ENCODE measurements at places on chromosomes 7 and 10.

DNA sequence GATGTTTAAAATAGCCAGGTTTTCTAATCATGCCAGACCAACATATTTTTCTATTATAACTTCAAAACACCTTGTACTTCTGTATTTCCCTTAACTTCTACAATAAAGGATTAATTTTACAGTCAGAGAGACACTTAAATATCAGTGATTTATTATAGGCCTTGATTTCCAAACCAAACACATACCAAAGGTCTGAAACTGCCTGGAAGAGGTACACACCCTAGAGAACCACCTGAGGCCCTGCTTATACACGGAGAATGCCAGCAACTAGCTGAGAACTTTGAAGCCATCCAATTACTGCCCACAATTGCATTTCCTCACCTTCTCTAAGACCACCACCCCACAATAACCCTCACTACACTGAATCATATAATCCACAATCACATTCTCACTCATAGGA, 4.9 kb downstream of the CCDC6 start:
- no peak for DNase-seq

GRCh38 chr7:120278773-120279172, 5.8 kb downstream of the KCND2 start:
- DNase-seq = no peak

DNA sequence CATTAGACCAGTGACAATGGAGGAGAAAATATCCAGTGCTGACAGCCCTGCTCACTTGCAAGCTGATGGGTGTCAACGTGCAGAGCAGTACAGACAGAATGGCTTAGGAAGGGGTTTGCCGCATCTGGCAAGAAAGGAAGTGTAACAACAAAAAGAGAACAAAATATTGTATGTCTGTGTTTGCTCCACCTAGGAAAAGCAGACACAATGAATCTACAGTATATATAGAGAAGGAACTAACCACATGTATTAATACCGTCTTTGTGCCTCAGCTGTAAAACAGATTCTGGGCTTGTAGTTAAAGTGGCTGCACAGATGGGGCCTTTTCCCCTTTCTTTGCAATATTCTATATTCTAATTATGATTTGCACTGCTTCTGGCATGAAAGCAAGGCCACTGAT, 281.1 kb upstream of the MEOX2 start:
- no peak for DNase-seq

GRCh38 chr10:72386916-72387586, 32.3 kb upstream of the DNAJB12 start:
- no peak for DNase-seq

DNA sequence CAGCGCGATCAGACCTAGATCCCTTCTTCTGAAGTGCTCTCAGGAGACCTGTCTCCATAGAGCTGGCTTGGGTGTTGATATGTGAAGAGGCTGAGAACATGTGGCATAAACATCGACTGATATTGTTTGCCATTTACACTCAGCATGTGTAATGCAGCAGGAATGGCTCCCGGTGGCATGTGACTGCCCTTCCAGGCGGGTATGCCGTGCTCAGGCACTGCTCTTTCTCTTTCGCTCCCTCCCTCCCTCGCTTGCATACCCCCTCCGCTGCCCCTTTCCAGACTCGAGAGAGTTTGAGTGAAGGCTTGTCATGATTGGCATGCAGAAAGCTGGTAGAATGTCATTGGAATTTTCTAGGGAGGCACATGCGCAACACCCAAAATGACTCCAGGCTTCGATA, 107.3 kb upstream of the PDCD4 start:
- no peak for DNase-seq

GRCh38 chr10:4812046-4812445, 14.0 kb upstream of the AKR1E2 start:
- no peak for DNase-seq

DNA sequence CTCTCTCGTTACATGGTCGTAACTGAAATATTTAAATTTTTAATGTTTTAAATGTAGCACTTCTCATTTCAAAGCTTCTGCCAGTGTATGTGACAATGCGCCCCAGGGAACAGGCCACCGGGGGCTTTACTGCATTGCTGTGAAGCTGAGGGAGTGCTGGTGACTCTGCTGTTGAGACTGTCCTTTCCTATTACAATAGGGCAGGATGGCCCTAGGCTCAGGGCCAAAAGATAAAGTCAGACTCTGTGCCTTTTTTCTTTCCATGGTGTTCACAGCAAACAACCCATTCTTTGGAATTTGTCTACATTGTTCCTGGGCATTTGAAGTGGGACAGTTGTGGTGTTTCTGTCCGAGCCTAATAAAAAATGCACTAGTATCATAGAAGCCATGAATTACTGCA, 107.3 kb downstream of the GALNT11 start:
- DNase-seq = no peak

- no peak for DNase-seq
Measured at GRCh38 chr10:14798636-14799035, 23.9 kb upstream of the FAM107B start.

DNA sequence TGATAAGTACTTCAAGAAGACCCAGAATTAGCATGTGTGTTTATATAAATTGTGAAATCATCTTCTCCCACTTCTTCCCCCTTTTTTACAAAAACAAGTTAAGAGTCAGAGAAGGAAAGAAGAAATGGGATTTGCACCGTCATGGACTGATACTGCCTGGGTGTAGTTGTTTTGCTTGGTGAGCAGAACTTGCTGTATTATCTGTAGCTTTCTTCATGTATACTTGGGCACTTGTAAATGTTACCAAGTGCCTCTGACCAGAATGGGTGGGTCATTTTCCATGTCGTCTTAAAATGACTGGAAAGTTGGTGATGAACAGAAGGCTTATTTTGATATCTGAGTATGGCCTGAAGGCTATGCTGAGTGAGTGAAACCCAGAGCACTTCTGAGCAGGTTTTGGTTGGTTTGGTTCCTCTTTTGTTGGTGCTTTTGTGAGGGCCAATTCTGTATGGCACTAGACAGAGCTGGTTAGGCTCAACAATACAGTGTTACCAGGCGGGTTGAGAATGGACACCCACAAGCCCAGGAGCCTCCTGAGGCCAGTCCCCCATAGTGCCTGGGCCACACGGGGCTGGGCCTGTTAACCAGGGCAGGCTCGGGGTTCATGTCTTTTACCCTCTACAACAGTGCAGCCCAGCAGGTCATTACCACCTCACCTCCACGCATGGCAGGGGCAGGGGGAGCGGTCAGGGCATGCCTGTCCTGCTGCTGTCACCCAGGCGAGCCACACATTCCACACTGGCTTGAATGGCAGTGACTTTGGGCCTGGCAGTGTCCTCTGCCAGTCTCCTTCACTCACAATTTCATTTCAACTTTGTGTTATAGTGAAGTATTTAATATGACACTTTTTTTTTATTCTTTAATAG, 115.1 kb downstream of the CCNY start:
- DNase-seq = no peak

- no peak for DNase-seq
Measured at GRCh38 chr10:102579328-102579727, 65.0 kb upstream of the TRIM8 start.

- no peak for DNase-seq
Measured at GRCh38 chr10:121469797-121470606, 128.2 kb downstream of the FGFR2 start.

DNA sequence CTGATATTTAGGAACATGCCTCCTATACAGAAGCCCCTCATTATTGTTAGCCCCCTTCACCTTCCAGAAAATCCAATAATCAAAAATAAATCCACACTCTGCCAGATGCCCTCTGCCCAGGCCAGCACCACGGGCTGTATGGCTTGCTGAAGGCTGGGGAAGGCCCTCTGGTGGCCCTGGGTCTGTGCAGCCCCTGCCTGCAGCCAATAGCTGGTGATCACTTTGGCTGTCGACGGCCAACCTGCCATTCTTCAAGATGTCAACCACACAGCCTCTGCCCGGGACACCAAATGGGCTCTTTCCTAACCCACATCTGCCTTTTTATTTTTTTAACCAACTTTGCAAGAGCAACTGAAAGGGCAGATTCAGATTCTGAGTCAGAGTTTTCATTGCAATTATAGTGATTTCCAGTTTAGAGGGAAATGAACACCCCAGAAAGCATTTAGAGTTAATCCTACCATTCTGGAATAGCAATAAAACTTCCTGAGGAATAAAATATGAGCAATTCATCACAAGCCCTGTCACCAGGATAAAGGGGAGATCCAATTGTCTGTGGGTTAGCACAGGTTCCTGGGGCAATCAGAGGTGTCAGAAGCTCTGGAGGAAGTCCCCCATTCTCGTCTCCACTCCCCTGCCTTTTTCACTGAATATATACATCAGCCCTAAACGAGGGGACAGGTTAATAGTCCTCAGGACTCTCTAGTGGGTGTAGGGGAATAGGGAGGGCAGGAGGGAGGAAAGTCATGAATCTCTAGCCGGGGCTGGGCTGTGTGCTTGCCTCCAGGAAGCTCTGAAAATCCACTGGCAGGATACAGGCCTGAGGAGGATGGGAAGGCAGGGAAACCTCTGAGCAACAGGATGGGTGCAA, 211.3 kb downstream of the GRID1 start:
- DNase-seq = no peak

DNA sequence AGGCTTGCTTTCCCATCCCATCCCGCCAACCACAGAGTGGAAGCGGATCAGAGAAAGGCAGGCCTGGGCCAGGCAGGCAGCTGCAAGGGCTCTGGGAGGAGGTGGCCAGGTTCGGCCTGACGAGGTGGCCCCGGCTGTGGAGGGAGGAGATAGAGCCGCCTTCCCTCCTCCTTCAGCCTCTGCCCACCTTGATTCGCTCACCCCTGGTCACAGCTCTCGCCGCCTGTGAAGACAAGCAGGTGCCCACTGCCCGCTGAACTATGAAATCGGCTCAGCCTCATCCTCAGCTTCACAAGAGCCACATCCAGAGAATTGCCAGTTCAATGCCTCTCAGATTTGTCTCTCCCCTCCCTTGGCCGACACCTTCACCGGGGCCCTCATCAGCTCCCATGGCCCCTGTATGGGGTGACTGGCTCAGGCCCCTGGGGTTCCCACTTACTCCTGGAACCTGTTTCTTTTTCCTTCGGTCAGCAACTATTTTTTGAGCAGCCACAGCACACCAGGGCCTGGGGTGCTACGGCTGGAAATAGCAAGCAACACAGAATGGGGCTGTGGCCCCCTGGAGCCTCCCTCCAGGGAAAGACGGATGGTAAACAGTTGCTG, 80.0 kb upstream of the CHST15 start:
- DNase-seq = no peak

GRCh38 chr7:47537716-47538675, 43.9 kb downstream of the TNS3 start:
- DNase-seq = no peak

GRCh38 chr10:12489806-12490205, 140.5 kb downstream of the CAMK1D start:
- DNase-seq = no peak

- no peak for DNase-seq
Measured at GRCh38 chr10:20954519-20954918, 57.4 kb upstream of the NEBL start.

DNA sequence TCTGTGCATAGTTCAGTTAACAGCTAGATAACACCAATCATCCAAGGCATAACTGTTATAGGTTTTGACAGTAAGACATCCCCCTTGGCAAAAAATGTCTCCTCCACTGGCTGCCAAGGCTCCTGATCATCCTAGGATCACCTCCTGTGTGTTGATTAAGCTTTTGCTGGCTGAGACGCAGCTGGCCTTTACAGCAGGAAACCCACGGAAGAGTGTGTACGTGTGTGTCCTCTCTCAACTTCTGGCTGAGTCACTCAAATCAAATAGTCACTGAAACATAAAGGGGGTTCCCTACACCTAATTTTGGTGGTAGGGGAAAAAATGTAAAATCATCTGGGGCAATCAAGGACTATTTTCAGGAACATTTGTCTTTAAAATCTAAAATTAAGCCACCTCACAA, 208.8 kb downstream of the CTNNA3 start:
- DNase-seq = no peak

GRCh38 chr10:43114088-43114742, 24.0 kb upstream of the CSGALNACT2 start:
- DNase-seq = no peak

GRCh38 chr7:36227223-36227622, 74.2 kb downstream of the EEPD1 start:
- DNase-seq = no peak

GRCh38 chr10:97069576-97070362, 116.0 kb downstream of the SLIT1 start:
- DNase-seq = no peak

DNA sequence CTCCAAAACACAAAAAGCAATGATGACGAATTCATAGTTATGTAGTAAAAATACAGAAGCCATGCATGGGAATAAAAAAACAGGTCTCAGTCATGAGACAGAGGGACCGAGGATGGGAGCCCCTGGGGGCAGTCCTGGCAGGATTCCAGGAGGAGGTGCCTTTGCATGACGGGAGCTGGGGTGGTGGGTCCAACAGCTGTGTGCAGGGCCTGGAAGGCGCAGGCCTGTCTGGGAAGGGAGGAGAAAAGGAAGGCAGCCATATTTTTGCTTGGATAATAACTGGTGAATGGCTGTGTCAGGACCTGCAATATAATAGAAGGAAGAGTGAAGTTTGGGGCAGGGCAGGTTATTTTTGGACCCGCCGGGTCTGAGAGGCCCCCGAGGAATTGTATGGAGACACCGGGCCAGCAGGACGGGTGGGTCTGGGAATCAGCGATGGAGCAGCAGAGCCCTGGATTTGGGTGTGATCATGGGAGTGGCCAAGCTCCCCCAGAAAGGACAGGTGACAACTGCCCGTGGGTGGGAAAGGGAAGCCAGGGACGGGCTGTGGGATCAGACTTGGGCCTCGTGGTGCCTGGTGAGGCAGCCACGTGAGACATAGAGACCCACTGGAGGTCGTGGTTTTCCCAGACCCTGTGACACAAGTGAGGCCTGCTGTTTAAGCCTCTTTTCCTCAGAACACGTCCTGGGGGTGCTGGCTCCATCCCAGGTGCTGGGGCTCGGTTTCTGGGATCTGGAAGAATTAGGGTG, 2.9 kb upstream of the JAKMIP3 start:
- DNase-seq = no peak

- DNase-seq = no peak
Measured at GRCh38 chr10:26881600-26882331, 21.0 kb upstream of the ABI1 start.

GRCh38 chr7:98464558-98464940, 63.7 kb upstream of the BAIAP2L1 start:
- DNase-seq = no peak

GRCh38 chr10:69817078-69817581, 15.4 kb downstream of the COL13A1 start:
- no peak for DNase-seq

GRCh38 chr10:109932391-109932790, 9.1 kb upstream of the XPNPEP1 start:
- no peak for DNase-seq

DNA sequence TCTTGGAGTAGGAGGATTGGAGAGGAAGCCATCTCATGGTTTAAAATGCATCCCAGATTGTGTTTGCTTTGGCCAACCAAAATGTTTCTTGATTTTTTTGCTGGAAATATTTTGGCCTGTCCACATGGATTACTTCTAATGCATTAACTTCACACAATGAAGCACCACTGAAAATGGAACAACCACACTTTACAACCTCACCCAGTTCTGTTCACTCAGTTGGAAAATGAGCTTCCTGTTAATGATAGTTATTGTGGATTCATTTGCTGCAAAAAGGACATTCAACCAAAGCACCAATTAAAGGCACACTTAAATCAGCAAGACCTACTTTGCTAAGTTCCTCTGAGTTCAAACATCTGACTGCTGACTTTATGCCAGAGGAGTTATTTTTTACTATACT, 11.3 kb upstream of the A1CF start:
- DNase-seq = no peak

- no peak for DNase-seq
Measured at GRCh38 chr10:87921931-87922688, 58.7 kb downstream of the PTEN start.

GRCh38 chr7:30750683-30751650, 968 bp upstream of the INMT start:
- DNase-seq = no peak
